ENCODE measurements at places on chromosomes 2 and 18.

- no peak for DNase-seq
Measured at GRCh38 chr2:3647831-3648651, 10.0 kb upstream of the ALLC start.

- DNase-seq: no peak
Measured at GRCh38 chr2:23379220-23379695, 5.7 kb upstream of the KLHL29 start.

DNA sequence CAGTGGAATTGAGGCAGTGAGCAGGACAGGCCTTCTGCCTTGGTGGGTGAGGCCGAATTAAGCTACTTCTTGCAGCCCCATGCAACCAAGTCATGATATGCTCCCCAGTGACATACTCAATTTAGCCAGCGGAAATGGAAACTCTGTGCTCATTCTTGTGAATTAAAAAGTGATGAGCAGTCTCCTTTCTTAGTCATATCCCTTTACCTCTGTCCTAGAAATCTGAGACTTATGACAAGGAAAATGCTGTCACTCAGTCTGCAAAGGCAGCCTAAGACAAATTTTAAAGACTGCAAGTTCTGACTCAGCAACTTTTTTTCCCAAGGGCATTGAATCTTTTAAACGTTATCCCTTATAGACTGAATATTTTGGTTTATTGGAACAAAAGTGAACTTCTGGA is 218.2 kb downstream of the SH3BP4 start:
- no peak for DNase-seq

DNA sequence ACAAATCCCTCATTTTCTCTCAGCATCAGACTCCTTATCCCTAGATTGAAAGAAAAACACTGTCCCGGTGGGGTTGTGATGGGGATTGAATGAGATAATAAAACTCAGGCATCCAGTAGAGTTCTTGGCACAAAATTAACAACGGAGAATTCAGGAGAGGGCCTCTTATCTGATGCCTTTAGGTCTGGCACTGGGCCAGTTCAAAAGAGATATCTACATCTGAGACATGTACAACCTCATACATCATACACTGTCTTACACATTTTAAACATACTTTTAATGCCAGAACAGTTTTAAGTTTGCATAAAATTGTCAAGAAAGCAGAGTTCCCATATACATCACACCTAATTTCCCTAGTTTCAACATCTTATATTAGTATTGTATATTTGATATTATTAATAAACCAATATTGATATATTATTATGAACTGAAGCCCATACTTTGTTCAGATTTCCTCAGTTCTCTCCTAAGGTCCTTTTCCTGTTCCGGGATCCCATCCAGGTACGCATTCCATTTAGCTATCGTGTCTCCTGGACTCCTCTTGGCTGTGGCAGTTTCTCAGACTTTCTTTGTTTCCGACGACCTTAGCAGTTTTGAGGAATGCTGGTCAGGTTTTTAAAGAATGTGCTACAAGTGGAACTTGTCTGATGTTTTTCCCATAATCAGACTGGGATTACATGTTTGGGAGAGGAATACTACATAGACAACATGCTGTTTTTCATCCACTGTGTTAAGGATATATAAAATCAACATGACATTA is 27.8 kb downstream of the NXPH2 start:
- no peak for DNase-seq

DNA sequence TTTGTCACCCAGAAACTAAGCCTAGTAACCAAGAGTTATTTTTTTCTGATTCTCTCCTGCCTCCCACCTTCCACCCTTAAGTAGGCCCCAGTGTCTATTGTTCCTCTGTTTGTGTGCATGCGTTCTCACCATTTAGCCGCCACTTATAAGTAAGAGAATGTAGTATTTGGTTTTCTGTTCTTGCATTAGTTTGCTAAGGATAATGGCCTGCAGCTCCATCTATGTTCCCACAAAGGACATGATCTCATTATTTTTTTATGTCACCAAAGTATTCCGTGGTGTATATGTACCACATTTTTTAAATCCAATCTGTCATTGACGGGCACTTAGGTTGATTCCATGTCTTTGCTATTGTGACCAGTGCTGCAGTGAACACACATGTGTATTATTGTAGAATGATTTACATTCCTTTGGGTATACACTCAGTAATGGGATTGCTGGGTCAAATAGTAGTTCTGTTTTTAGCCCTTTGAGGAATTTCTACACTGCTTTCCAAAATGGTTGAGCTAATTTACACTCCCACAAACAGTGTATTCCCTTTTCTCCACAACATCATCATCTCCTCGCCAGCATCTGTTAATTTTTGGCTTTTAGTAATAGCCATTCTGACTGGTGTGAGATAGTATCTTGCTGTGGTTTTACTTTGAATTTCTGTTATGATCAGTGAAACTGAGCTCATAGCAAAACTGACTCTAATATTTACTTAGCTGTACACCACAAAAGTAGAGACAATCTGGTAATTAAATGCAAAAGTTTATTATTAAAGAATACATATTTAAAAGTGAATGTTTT is 660.1 kb upstream of the SLC8A1 start:
- no peak for DNase-seq

DNA sequence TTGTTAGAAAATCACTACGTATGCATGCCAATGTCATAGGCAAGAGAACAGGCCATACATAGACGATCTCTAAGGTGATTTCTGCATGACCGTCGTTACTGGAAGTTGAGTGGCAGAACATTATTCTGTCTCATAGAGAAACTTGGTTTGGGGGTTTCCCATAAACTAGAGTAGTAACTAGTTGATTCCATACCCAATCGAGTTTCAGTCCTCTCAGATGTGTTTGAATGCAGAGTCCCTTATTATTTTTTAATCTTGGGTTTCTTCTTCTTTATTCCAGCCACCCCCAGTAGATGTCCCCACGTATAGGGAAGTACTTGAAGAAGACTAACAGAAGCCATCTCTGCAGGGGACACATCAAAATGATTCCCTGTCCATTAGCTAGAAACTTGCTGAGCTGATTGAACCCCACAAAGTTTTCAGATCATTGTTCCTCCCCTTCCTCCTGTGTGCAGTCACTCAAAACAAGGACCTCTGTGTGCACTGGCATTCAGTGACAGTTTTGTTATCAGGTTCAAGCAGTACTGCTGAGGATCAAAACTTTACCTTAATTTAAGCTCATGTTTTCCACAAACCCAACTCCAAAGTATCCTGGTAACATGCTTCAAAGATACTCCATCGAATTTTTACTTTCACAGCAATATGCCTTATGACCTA is 68.4 kb upstream of the CDCA7 start:
- DNase-seq: no peak

GRCh38 chr2:47313141-47313691 is 89.7 kb upstream of the MSH2 start:
- DNase-seq: no peak

- no peak for DNase-seq
Measured at GRCh38 chr2:57897920-57898319, 148.7 kb upstream of the VRK2 start.

DNA sequence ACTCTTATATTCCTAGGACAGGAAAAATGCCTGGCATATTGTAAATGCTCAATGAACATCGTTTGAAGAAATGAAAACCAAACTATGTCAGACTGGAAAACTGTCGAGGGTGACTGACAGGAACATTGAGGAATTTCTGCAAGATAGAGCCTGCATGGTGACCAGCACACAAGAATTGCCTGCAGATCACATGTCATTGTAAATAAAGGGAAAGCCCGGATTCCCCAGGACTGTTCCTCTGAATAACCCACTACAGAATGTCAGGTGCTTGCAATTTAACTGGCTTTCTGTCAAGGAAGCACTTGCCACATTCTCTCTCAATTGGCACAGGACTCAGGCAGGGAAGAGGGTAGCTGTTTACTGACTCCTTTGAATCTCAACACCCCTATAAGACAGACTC is 129.0 kb upstream of the REG3G start:
- no peak for DNase-seq

- DNase-seq: no peak
Measured at GRCh38 chr2:143175438-143175837, 46.2 kb downstream of the ARHGAP15 start.

- DNase-seq: no peak
Measured at GRCh38 chr2:168246483-168247340, 683 bp downstream of the STK39 start.
